Inflammatory macrophage treated with lipopolysaccharide for 1 hour (primary cell): ENCODE measurements at places on chromosomes 6 and 20.

- peak; percentile 100 for DNase-seq
Observed at GRCh38 chr6:31356946-31357466, at the start of gene HLA-B. Gene HLA-B (minus strand): TSS chr6:31357179. CDS start chr6:31357158, 21 bp downstream.

DNA sequence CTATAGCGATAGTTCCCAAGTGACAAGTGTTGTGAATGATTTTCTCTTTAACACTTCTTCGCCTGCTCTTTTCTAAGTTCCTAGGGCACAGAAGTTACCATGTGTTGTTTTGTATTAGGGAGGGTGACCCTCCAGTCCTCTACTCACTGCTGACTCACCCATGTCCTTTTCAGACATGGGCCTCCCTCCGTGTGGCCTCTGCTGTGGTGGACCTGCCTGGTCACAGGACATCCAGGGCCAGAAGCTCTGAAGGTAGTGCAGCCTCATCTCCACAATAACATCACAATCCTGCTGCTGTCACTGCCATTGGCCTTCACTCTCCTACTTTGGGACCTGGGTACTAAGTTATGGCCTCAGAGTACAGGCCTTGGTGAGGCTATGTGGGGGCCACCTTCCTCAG is 87.1 kb upstream of the TNFAIP3 start:
- DNase-seq: no peak

DNA sequence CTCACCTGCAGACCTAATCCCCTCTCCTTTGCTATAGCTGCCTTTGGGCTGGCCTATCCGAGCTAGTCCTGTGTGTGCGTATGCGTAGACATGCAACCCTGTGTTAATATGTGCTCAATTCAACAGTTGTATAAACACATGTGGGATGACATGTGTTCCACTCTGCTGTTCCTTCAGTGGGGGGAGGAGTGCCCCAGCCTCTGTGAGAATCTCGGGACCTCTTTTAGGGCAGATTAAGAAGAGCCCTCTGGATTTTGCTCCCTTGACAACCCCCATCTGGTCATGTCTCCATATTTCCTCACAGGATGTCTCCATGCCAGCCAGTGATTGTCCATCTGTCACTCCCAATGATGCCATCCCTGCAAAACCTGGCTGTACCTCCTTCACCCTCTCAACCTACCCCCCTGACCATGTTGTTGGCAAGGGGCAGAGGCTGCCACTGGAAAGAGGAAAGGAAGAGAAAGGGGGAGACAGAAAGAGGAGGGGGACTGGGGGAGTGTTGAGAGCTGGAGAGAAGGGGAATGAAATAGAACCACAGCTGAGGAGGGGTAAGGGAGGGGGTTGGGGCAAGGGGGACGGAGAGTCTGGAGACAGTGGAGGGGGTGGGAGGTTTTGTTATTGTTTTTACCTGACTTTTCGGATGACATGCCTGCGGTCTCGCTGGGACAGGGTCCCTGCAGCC is 417 bp downstream of the PRRT1 start:
- DNase-seq: no peak

- peak; percentile 75 for DNase-seq
Observed at GRCh38 chr20:35120012-35120701, 27.0 kb downstream of the EDEM2 start.

DNA sequence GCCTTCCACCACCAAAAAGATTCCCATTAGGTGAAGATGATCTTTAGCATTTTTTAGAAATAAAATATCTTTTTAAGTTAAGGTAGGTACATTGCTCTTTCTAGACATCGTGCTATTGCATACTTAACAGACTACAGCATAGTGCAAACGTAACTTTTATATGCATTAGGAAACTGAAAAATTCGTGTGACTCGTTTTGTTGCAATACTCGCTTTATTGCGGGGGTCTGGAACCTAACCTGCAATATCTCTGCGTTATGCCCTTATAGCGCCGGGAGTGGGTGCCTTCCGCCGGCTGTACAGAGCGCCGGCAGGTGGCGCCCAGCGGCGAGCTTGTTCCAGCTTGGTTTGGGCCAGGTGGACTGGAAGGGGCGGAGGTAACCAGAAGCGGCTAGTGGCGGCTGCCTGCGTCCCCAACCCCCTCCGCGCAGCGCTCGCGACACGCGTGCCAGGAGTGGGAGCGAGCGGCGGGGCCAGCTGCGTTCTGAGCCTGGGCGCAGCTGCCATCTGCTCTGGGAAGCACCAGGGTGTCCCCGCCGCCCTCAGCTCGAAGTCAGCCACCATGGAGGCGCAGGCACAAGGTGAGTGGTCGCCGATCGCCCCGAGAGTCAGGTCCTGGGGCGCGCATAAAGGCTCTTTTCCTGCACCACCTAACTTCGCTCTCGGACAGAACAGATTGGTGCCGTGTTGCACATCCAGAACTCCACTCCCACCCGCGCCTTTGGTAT is at the start of gene TPD52L1:
TSS of gene TPD52L1 (plus strand) at position 383 of the 727 bp plus-strand sequence. CDS start at position 562, 179 bp downstream.
- peak; percentile 40 for DNase-seq

GRCh38 chr6:145587334-145587733 is 148.0 kb downstream of the EPM2A start:
- no peak for DNase-seq

DNA sequence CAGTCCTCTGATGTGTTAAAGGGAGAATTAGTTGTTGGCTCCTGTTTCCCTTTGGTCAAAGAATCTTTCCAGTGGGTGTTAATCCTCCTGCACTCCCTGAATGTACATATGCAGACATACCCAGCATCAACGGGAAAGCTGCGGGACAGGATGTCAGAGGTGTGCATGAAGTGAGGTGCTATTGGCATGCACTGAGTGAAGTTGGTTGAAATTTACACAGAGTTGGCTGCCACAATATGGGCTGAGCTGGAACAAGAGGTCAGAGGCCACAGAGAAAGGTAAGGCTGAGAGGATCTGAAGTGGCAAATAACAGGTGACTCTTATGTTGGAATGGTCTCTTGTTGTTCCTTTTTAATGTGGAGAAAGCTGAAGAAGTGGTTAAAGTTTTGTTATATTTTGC is 82.7 kb upstream of the AKIRIN2 start:
- no peak for DNase-seq

GRCh38 chr6:152575621-152576150 is 61.5 kb downstream of the SYNE1 start:
- peak; percentile 48 for DNase-seq

- no peak for DNase-seq
Observed at GRCh38 chr6:153966001-153966400, 73.0 kb upstream of the OPRM1 start.

GRCh38 chr6:16533210-16533609 is 228.1 kb downstream of the ATXN1 start:
- DNase-seq: no peak

- no peak for DNase-seq
Observed at GRCh38 chr6:135796643-135797305, 54.7 kb upstream of the PDE7B start.

- no peak for DNase-seq
Observed at GRCh38 chr6:35359346-35359743, 17.0 kb downstream of the PPARD start.

GRCh38 chr6:133705731-133706130 is 183.2 kb upstream of the TCF21 start:
- no peak for DNase-seq
